ENCODE measurements at places on chromosomes 7 and 10. TPM values are rescaled to one million over a fixed set of nuclear protein-coding genes. Genes with fewer than 3 reads are reported as not detected.

GRCh38 chr10:44249490-44249889 is 135.4 kb downstream of the CXCL12 start:
- DNase-seq: no peak

ZP3 gene
- 0.46 TPM for total RNA-seq

DNA sequence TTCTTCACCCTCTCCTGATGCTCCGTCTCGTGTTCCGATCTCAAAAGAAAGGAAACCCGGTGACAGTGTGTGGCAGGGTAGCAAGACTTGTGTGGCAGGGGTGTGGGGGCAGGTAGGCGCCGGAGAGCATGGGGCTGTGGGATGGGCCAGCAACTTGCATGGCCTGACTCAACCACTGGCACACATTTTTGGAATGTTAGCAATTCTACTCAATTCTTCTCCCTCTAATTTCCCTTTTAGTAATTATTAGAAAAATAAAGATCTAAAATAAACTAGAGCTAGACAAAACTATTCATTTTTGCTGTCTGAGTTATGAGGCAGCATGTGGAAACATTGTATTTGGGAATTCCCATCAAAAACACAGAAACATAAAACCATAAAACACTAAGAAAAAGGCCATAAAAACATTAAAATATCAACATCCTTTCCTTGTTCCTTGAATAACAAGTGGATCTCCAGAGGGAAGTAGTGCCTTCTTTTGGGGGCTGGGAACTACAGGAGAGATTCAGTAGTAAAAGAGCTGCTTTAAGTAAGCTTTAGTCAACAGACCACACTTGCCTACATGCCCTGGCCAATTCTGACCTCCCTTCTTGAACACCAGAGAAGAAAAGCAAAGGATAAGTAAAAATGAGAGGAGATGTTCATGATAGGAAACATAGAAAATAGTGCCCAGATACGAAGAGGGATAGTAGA is 21.8 kb downstream of the SEMA3C start:
- no peak for DNase-seq

DNA sequence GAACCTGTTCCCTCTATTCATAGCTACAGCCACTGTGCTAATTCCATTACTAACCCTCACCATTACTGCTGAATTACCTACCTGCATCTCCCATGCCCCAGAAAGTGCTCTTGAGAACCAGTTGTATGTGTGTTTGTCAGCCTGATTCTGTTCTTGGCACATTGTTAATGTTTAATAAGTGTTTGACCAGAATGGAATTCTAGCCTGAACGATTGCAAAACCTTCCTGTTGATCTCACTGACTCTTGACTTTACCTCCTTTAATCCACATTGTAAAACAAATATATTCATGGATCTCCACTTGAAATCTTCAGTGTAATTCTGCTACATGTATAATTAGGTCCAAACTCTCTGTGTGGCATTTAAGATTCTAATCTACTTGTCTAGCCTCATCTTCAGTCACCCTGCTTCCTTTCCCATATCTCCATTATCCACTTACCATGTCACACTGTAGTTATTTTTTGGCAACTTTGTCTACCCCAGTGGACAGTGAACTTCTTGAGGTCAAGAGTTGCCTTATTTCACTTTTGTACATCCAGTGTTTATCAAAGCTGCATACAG is 4.9 kb downstream of the ZNF277 start:
- DNase-seq: no peak

TWIST1 gene
- total RNA-seq: 1.6 TPM

DNA sequence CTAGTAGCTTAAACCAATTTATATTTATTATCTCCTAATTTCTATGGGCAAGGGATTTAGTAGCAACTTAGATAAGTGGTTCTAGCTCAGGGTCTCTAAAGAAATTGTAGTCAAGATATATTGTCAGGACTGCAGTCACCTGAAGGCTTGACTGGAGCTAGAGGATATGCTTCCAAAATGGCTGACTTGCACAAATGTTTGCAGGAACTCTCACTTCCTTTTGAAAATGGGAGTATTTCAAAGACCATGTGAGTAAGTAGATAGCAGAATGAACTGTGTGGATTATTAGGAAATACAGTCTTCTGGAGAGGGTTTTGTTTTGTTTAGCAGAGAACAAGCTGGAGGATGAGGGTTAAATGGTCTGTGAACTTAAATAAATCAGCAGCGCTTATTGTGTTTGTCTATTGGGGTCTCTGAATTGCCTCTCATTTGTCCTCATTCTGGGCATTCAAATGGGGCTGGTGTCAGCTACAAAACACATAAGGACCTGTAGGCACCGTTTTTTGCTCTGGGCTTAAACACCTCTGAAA is 524.6 kb downstream of the LRMDA start:
- no peak for DNase-seq

- DNase-seq: no peak
These were observed 7.7 kb downstream of the TMEM168 start for GRCh38 chr7:112782498-112782897.

GRCh38 chr7:66348531-66348930 is 143.4 kb downstream of the TPST1 start:
- no peak for DNase-seq

MMP21 gene
- total RNA-seq: not detected

- DNase-seq: no peak
These were observed 148.7 kb upstream of the RSU1 start for GRCh38 chr10:16965740-16966447.

PCDH15 gene
- total RNA-seq: 0.41 TPM

DNA sequence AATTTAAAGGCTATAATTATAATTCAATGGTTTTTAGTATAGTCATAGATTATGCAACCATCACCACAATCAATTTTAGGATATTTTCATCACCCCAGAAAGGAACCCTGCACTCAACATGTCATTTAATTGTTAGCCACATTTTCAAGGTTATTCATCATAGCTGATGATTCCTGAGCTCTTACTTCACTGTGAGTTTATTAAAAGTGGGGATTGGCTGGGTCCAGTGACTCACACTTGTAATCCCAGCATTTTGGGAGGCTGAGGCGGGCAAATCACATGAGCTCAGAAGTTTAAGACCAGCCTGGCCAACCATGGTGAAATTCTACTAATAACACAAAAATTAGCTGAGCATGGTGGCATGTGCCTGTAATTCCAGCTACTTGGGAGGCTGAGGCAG is 787 bp downstream of the CCL26 start:
- no peak for DNase-seq

- no peak for DNase-seq
These were observed 14.1 kb downstream of the NFE2L3 start for GRCh38 chr7:26165950-26166683.

GRCh38 chr7:85781606-85782005 is 594.8 kb upstream of the SEMA3D start:
- DNase-seq: no peak

GIMAP7 gene
- total RNA-seq: 21.4 TPM

DNA sequence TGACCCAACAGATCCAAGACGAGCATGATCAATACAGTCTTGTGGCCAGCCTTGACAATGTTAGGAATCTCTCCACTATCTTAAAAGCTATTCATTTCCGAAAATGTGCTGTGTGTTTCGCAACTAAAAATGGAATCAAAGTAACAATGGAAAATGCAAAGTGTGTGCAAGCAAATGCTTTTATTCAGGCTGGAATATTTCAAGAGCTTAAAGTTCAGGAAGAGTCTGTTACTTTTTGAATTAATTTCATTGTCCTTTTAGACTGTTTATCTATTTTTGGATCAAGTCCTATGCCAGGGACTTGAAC is 24.3 kb upstream of the TIAL1 start:
- no peak for DNase-seq

FFAR4 gene
- 0.24 TPM for total RNA-seq

DNA sequence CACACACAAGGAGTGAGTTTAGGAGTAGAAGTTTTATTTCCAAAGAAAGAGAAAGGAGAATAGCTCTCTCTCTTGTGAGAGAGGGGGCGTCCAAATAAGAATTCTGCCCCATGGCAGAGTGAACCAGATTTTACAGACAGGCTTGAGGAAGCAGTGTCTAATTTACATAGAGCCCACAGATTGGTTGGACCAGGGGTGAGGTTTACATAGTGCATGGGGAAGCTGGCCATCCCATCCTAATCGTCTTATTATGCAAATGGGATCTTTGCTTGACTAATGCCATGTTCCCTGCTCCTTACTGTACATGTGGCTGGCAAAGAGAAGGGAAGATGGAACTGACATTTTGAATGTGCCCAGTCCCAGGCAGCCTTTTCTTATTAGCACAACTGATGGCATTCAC is 60.0 kb upstream of the ACSM6 start:
- DNase-seq: no peak

GRCh38 chr10:11207560-11207844 is 189.8 kb downstream of the CELF2 start:
- no peak for DNase-seq

TFR2 gene
- 0.22 TPM for total RNA-seq

GJD4 gene
- not detected for total RNA-seq

VAX1 gene
- total RNA-seq: not detected

DNA sequence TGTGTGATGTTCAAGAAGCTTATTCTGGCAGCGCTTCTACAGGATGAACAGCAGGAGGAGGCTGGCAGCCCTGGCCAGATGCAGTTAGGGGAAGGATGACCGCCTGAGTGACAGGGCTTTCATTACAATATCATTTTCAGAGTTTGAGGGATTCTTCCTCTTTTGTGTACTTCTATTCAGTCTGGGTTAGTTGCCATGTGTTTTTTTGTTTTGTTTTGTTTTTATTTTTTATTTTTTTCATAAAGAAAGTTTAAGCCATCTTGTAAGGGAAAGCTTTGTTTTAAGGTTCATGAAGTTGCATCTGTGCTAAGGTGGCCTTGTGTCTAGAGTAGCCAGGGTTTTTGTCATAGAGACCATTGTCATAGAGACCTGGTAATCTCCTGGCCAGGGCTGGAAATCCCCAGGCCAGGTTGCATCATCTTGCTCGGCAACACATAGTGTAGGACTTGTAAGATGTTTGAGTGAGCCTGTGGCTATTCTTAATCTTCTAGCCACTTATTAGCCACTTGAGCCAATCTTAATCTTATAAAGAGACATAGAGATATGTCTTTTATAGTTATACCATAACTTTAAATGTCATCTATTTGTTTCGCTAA is 230.5 kb upstream of the TMEM229A start:
- no peak for DNase-seq

- DNase-seq: no peak
These were observed 603.2 kb downstream of the MAGI2 start for GRCh38 chr7:78850093-78850740.

GRCh38 chr10:30488316-30488715 is 54.3 kb downstream of the MAP3K8 start:
- no peak for DNase-seq

LDB3 gene
- total RNA-seq: 1,478 TPM

OTUD1 gene
- total RNA-seq: 13.3 TPM

AOC1 gene
- 0.27 TPM for total RNA-seq

ABCB1 gene
- 4.5 TPM for total RNA-seq

DNA sequence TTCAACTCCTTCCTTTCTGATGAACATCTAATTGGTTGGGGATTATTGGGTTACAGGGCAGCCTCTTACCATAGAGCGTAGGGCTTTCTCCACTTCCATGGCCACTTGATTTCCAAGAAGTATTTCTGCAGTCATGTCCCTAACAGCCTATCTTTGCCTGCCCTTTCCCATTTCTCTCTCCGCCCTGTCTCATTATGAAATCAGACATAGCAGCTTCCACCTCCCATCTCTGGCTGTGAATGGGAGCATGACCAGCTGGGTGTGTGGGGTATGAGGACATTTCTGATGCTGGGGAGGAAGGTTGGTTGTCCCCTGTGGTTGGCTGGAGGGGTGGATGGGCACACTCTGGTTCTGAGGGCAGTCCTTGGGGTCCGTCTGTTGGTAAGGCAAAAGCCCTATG is 41.2 kb downstream of the ADCYAP1R1 start:
- DNase-seq: no peak

DNA sequence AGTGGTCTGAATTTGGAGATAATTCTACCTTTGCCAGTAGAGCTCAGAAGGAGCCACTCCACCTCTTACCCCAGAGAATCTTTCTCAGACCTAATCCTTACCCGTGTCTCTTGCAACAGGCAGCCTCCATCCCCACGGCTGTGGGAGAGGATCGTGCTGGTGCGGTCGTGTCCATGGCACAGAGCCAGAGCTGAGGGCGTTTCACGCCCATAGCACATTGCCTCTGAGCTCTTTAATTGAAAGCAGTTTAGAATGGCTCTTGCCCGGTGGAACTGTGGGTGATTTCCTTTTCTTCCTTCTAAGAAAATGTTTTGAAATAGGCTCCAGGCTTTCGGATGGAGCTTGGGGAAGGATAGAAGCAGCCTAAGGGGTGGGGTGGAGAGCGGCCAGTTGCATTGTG is 41.5 kb downstream of the PRF1 start:
- peak; percentile 57 for DNase-seq

GRCh38 chr10:17077346-17077781 is 52.2 kb downstream of the CUBN start:
- DNase-seq: no peak

DNA sequence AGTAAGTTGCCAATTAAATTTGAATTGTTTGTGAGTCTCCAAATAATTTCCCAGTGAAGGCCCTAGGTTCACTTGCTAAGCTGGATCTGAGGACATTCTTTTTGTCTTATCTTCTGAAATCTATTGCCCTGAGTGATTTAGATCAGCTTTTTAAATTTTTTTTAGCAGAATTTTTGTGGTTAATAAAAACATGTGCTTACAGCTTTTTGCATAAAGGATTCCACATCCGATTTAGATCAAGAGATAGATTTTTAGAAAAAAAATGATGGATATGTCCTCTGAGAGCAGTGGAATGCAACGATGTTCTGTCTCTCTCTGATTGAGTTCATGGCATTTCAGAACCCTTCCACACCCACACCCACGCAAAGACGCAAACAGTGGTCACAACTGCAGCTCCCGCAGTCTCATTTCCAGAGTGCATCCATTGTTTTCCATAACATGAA is 358.8 kb downstream of the SUGCT start:
- DNase-seq: no peak
